ENCODE measurements at places on chromosomes 7 and 10. TPM values are rescaled to one million over a fixed set of nuclear protein-coding genes. Genes with fewer than 3 reads are reported as not detected.

The WNT8B gene
- total RNA-seq, result not detected

The MAGI2 gene
- total RNA-seq, result 6.3 TPM

The KNDC1 gene
- 1.3 TPM for total RNA-seq

The PPP1R3A gene
- not detected for total RNA-seq

GRCh38 chr7:79909176-79909575, 225.5 kb upstream of the GNAI1 start:
- DNase-seq, result no peak

The AKR1C1 gene
- 1.6 TPM for total RNA-seq

DNA sequence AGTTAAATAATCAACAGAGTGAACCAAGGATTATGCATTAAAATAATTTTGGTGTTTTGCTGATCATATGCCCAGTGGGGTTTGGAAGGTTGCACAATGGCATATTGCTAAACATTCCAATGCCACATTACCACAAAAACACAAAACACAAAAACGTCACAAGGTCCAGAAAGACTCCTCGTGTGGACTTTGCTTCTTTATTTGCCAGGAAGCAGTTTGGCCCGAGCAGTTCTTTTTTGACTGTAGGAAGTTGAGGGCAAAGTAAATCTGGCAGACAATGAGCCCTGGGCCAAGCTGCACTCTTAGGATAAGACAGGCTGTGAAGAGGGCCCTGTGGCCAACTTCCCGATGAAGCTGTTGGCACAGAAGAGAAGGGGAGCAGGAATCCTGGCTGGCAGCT, 39.2 kb upstream of the SLC35B4 start:
- DNase-seq, result no peak

GRCh38 chr7:64515781-64516180, 47.1 kb downstream of the ZNF680 start:
- DNase-seq, result no peak

- DNase-seq, result peak; percentile 56
Measured at GRCh38 chr7:116953906-116954838, 871 bp downstream of the ST7 start.

- DNase-seq, result no peak
Measured at GRCh38 chr7:106795877-106796231, 69.2 kb upstream of the PIK3CG start.

Data from endothelial cell (in vitro differentiated cells).